ENCODE measurements at places on chromosomes 4 and X. TPM values are rescaled to one million over a fixed set of nuclear protein-coding genes. Genes with fewer than 3 reads are reported as not detected.

The DBET gene
- total RNA-seq = 1.4 TPM

The SRPX gene
- 9.2 TPM for total RNA-seq

The GNL3L gene
- total RNA-seq = 29.2 TPM

The CFAP47 gene
- total RNA-seq = 0.17 TPM

The OPHN1 gene
- total RNA-seq = 7.8 TPM

All from glutamatergic neuron (in vitro differentiated cells).